ENCODE measurements at places on chromosomes 7 and 10.

GRCh38 chr10:96949039-96949683 lies 117.1 kb downstream of the LCOR start:
- DNase-seq: no peak

DNA sequence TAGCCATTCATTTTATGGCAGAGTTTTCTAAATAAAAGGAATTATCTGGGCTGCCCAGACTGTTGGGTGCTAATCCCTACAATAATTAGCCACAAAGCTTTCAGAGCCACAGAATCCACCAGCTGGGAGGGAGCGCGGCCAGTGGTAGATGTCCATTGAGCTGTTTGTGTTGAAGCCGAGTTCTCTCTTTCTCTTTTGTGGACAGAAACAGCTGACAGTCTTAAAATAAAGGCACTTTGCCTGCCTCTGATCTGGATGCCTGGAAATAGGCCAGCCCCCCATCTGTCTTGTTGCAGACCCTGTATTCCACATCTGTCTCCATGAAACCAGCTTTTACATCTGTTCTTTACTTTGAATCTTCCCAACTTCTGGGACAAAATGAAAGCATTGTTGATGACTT lies 66.1 kb downstream of the MTPN start:
- DNase-seq: no peak

GRCh38 chr7:88184848-88185304 lies 35.0 kb downstream of the SRI start:
- DNase-seq: no peak

DNA sequence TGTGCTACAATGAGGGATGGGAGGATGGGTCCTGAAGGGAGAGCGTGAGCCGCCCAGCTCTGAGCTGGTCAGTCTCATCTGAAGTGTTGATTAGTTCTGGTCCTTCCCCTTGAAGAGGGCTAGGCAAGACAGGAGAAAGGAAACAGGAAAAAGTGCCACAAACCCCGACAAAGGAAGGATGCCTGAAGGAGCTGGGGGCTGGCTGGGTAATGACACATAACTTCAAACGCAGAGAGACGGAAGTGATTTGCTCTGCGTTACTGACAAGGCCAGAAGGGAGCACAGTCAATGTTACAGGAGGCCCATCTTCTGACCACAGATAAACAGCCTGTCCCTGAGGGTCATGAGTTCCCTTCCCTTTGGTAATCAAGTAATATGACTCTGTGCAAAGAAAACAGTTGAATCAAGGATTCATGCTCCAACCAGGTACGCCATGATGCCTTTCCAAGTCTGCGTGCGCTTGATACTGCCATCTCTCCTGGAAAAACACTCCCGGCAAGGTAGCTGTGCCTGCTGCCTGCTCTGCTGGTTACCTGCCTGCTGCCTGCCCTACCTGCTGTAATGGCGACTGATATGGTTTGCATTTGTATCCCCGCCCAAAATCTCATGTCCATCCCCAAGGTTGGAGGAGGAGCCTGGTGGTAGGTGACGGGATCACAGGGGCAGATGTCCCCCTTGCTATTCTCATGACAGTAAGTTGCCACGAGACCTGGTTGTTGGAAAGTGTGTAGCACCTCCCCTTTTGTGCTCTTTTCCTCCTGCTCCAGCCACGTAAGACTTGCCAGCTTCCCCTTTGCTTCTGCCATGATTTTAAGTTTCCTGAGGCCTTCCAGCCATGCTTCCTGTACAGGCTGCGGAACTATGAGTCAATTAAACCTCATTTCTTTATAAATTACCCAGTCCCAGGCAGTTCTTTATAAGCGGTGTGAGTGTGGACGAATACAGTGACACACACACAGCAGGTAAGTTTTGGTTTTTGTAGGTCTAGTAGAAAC lies 57.9 kb downstream of the GRB10 start:
- no peak for DNase-seq

DNA sequence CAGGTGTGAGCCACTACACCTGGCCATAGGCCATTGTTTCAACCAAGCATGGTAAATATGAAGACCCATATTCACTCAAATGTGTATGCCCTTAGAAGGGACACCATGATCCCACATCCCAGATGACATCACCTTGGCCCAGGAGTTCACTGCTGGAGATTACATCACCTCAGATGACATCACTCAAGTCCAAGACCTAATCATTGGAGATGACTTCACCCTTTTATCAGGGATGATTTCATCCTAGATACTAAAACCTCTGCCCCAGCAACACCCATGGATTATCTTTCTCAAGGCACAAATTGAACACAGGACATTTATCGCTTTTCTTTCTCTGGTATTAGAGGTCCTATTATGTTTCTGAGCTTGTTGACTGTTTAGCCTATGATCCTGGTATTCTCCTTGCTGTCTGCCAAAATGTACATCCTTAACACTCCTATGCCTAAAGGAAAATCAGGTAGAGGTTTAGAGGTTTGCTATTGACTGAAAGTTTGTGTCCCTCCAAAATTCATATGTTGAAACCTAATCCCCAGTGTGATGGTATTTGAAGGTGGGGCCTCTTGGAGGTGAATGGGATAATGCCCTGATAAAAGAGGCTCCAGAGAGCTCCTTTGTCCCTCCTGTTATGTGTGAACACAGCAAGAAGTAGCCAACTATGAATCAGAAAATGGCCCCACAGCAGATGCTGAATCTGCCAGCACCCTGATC lies 9.8 kb upstream of the CYP2C18 start:
- DNase-seq: no peak

DNA sequence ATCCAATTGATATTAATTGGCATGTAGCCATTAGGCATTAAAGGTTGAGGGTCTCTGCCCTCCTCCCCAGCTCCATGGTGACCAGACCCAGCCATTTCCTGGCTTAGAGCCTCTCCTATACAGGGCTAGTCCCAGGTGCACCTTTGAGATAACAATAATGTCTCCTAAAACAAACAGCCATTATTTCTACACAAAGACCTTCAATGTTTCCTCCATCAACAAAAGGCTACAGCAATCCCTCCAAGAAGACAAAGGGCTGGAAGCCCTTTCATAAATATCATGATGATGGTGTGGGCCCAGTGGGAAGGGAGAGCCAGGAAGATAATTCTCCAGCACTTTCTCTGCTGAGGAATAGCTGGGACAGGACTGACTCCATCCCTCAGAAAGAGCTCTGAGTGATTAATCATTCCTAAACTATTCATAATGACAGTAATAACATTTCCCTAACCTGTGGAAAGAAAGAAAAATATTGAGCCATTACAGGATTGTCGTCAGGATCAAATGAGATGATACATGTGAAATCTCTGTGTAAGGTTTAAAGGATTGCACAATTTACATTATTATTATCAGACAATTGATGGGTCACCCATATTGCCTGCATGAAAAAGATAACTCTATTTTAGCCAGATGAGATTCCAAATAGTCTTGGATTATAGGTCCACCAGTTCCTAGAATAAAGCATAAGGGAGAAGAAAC lies 10.2 kb downstream of the PKD2L1 start:
- peak; percentile 58 for DNase-seq

GRCh38 chr10:44380829-44381600 lies 3.9 kb downstream of the CXCL12 start:
- DNase-seq: no peak

- peak; percentile 55 for DNase-seq
These were observed 33.3 kb downstream of the SRRM3 start for GRCh38 chr7:76234931-76235441.

DNA sequence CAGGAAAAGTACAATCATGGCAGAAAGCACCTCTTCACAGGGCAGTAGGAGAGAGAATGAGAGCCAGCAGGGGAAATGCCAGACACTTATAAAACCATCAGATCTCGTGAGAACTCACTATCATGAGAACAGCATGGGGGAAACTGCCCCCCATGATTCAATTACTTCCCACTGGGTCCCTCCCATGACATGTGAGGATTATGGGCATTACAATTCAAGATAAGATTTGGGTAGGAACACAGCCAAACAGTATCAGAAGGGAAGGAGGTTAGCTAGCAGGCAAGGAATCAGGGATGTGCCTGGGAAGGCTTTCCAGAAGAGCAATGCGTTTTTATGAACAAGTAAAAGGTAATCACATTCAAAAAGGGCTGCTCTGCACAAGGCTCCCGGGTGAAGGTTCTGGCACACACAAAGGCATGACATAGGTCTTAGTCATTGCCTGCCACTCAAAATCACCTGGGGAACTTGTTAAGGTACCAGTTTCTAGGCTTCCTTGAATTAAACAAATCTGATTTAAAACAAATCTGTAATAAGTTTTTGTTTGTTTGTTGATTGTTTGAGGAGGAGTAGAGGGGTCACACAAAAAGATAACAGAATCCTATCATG lies 40.9 kb downstream of the BMPER start:
- no peak for DNase-seq

DNA sequence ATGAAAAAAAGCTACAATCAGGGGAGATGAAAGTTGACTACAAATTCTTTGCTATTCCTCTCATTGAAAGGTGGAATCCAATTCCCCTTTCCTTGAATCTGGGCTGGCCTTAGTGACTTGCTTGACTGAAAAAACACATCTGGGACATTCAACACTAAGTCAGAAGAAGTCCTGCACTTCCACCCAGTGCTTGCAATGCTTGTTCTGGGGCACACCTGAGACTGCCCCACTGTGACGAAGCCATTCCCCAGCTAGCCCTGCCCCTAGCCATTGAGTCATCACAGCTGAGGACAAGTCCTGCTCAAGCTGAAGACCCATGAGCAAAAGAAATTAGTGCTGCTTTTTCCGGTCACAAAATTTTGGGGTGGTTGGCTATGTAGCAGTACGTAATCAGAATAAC lies 19.2 kb upstream of the GRID1 start:
- DNase-seq: no peak

- no peak for DNase-seq
These were observed 31.6 kb downstream of the GARIN1A start for GRCh38 chr7:128703609-128704241.

- no peak for DNase-seq
These were observed 36.2 kb upstream of the RET start for GRCh38 chr10:43040482-43041256.

- DNase-seq: no peak
These were observed 138.8 kb downstream of the ADCYAP1R1 start for GRCh38 chr7:31190906-31191305.

GRCh38 chr7:17546592-17546991 lies 248.1 kb downstream of the AHR start:
- DNase-seq: no peak

DNA sequence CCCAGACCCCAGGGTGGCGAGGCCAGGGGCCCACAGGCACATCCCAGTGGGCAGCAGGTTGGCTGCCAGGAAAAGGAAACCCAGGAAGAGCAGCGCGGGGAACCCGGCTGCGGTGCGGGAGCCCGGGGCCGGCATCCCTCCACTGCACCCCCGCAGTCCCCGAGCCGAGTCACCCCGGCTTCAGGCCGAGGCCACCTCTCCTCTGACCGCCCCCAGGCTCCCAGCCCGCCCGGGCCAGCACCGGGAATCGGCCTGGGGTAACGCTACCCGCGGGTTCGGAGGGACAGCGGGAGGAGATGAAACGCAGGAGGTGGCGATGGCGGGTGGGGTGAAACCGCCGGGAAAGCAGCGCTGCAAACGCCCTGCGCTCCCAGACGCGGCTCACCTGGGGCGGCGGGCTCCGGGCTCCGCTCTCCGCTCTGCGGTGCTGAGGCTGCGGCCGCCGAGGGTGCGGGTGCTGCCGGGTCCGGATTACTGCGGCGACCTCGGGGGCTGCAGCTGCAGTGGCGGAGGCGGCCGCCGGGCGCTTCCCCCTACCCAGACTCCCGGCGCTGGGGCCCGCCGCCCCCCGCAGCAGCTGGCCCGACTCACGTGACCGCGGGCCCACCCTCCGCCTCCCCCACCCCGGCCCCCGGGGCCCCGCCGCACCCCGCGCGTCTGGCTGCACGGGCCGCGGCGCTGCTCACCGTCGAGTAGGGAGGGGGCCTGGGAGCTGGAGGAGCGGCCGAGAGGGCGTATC lies at the start of gene SCRN1:
Gene SCRN1, minus strand, starts transcription at position 545 of the 739 bp plus-strand sequence. CDS start 20,734 bp downstream, outside the sequence.
- DNase-seq: peak; percentile 44

- DNase-seq: no peak
These were observed 7.0 kb upstream of the SERPINE1 start for GRCh38 chr7:101119876-101120275.

- DNase-seq: peak; percentile 8
These were observed 918 bp downstream of the NET1 start for GRCh38 chr10:5413012-5413938.

GRCh38 chr10:67788028-67788886 lies 49.7 kb downstream of the DNAJC12 start:
- no peak for DNase-seq
